ENCODE measurements at places on chromosomes 2 and 18.

GRCh38 chr2:127950264-127950663 lies 64.5 kb upstream of the AMMECR1L start:
- no peak for ATAC-seq

GRCh38 chr2:209688385-209688784 lies 83.2 kb upstream of the UNC80 start:
- ATAC-seq, result no peak

GRCh38 chr2:54724560-54725342 lies 1.3 kb downstream of the EML6 start:
- ATAC-seq, result no peak

- peak; percentile 37 for ATAC-seq
These were observed 141.7 kb downstream of the RBMS1 start for GRCh38 chr2:160351956-160352355.

GRCh38 chr18:21134895-21135294 lies 23.3 kb upstream of the ROCK1 start:
- no peak for ATAC-seq

GRCh38 chr2:203584784-203585183 lies 49.7 kb upstream of the RAPH1 start:
- ATAC-seq, result no peak

DNA sequence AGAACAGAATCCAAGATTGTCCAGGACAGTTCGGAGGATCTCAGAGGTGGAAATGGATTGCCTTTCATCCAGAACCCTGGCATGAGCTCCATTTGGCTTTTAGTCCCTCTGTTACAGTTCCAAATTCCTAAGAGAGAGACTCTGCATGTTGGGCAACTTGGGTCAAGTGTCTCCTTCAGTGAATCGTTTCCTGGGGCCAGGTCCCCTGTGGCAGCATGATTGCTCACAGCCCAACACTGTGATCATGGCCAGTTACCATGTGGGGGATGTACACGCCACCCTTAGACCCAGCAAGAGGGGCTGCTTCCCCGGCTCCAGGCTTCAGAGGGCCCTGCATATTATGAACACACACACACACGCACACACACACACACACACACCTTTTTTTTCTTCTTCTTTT lies 118.6 kb upstream of the GLI2 start:
- no peak for ATAC-seq

- no peak for ATAC-seq
These were observed 32.0 kb downstream of the ERCC3 start for GRCh38 chr2:127261804-127262406.

DNA sequence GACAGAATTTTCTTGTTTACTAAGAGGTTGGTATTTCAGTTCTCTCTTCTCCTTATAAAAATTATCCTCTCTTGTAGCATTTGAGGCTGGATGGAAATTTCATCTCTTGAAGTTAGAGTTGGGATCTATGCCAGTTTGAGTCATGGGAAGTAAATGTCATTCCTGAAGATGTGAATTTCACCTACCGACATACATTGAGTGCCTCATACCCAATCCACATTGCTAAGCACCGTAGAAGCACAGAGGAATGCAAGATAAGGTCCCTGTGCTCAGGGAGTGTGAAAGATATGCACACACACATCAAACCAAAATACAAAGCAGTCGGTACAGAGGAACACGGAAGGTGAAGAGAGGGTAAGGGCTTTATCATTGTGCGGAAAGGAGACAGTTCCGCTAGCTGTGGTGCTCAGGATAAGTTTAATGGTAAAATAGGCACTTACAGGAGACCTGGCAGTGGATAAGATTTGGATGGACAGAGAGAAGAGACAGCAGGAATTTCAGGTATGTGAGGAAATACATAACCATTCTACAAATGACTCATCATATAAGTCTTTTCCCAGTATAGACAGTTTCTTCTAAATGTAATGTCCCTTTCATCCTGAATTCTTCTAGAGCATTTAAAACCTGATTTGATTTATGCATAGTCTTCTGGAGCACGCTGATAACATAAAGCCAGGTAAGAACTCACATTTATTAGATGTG lies 205.3 kb upstream of the ST6GAL2 start:
- no peak for ATAC-seq

DNA sequence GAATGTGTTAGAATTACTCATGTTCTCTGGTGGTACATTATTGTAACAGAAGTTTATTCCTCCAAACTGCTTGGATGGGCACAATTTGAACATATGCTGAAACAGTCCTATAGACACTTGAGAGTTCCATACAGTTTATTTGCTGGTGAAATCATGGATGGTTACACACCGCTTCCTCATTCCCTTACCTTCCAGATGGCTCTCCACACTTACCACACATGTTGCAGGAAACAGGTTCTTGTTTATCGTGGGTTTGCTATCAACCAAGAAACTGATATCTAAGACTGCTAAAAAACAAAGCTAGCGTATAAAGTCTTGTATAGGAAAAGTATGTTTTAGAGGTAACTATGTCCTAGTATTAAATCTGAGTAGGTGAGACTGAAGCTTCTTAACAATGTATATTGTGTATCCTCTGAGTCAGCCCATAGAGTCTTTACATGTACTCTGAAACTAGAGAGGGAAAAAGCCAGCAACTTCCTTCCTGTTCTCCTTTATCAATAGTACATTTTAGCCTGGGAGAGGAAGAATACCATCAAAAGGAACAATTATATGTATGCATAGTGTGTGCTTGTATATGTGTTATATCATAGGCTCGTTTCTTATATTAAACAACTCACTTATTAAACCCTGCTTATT lies 313.1 kb downstream of the PLCL1 start:
- ATAC-seq, result no peak

GRCh38 chr2:26384183-26384582 lies 17.5 kb upstream of the DRC1 start:
- no peak for ATAC-seq

DNA sequence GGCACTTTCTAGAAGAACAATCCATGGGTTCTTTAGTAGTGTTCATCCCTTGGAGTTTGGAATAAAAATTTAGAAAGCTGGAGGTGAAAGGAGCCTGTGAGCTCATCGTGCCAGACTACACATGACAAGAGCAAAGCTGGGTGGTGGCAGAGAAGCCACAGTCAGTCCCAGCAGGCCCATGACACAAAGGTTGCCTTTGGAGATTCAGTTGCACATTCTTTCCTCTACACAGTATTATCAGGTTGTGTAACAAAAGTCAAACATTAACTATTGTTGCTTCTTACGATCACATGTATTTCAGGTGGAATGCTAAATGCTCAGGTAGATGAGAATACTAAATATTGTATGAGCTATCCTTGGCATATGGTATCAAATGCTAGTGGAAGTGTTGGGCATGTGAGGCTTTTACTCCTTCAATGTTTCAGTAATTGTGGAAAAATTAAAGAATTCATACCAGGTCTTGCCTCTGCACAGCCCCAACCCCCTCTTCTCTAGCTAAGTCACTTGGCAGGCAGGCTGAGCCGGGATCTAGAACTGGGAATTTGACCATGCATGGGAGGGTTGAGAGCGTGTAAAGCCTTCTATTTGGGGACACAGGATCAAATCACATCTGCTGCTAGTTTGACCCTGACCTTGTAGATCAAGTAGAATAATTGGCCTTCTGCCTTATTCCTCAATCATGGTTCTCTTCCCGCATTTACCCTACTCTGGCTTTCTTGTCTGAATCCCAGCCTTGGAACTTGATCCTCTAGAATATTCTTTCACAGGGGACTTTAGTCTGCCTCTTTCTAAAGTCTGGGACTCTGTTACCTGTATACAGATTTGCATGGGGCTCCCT lies 230.9 kb downstream of the GCA start:
- ATAC-seq, result no peak

- peak; percentile 96 for ATAC-seq
These were observed 199.0 kb downstream of the LPIN1 start for GRCh38 chr2:11945139-11946126.

GRCh38 chr2:237888389-237888788 lies 29.0 kb downstream of the RAMP1 start:
- ATAC-seq, result no peak

DNA sequence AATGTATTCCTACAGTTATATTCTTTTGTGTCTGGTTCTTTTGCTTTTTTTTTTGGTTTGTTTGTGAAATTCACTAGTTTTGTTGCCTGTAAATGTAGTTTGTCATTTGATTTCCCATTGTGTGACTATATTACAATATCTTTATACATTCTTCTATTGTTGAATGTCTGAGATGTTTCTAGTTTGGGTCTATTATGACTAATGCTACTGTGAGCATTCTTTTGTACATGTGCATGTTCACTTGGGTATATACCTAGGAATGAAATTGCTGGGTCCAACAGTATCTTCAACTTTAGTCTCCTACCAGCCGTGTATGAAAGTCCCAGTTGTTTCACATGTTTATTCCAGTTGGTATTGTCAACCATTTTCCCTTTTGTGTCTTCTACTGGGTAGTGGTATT lies 112.7 kb upstream of the RBMS1 start:
- no peak for ATAC-seq

DNA sequence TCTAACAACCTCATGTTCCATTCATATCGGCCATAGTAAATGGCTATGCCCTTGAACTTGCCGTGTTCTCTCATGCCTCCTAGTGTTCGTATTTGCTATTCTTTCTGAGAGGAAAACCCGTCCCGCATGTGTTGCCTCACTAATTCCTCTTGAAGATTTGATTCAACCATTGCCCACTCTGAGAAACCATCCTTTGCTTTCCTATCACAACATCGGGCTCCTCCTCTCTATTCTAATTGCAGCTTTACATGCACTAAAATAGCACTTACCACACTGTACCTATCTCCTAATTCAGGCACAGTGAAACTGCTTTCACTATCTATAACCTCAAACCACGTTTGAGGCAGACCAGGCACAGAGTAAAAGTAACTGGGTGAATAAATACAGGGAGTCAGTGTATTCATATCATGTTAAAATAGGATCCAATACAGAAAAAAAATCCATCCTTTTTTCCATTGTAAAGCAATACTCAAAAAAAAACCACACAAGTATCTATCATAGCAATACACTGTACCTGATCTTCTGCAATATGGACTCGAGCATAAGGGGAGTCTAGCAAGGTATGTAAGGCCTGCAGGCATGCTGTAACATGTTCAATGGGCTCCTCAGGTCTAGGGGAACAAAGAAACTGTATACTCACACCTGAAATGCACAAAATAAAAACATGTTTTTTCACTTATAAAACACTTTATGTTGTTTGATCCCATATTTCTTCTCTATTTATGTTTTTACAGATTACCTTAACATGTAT lies 39.0 kb upstream of the STRN start:
- ATAC-seq, result peak; percentile 93
